Activated CD4-positive, alpha-beta T cell treated with anti-CD3 and anti-CD28 coated beads, Interleukin-2, amount 50 U/mL, for 4 hours (primary cell): ENCODE measurements at places on chromosomes 3 and 15.

DNA sequence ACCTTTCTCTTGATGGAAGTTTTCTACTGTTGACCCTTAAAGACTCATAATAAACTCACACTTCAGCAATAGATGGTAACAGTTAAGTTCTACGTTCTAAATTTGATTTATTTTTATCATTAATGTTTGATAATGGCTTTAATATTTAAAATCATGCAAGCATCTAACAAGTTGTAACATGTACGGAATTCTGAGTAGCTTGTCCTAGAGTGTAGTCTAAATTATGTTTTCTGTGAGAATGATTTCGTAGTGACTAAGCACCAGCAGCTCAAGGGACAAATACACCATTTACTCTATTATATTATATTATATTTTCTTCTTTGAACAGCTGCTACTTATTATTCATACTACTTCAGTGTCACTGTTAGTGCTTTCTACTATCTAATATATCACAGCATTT is 345.6 kb downstream of the NLGN1 start:
- no peak for DNase-seq

GRCh38 chr3:188352196-188352927 is 198.4 kb downstream of the LPP start:
- DNase-seq = no peak

GRCh38 chr15:57919754-57920153 is 145.8 kb downstream of the ALDH1A2 start:
- no peak for DNase-seq

DNA sequence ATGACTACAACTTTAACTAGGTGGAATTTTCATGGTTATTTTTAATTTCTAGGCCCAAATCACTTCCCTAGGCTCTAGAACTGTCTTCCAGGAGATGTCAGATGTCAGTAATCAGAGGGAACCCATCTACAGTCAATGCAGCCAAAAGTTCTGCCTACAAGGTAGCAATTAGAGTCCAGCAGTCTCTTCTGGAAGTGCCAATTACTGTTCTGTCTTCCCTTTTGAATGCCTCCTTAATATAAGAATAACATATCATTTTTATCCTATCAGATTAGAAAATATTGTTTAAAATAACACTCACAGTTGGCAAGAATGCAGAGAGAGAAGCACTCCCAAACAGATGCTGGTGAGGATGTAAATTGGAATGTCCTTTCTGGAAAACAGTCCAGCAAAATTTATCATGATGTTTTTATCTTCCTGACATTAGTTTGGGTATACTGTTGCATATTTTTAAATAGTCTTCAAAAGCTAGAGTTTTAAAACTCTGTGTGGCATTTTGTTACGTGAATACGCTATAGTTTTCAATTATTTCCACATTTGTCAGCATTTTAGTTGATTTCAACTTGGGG is 543.7 kb downstream of the FHIT start:
- no peak for DNase-seq

GRCh38 chr15:39947401-39948197 is 13.7 kb downstream of the EIF2AK4 start:
- no peak for DNase-seq

DNA sequence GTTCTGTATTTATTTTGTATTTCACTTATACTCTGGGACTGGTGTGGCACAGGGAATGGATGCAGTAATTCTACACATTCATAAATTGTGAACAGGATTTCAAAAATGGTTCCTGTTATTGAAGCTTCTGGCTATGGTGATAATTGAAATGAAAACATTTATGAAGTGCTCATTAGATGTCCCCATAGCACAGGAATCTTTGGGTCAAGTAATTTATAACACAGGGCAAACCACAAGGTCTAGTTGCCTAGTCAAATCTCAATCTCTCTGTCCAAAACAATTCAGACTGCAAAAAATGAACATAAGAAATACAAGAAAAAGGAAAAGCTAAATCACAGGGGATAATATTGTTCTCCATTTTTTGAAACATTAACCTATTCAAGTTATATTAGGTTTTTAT is 117.5 kb upstream of the PTPRG start:
- no peak for DNase-seq

DNA sequence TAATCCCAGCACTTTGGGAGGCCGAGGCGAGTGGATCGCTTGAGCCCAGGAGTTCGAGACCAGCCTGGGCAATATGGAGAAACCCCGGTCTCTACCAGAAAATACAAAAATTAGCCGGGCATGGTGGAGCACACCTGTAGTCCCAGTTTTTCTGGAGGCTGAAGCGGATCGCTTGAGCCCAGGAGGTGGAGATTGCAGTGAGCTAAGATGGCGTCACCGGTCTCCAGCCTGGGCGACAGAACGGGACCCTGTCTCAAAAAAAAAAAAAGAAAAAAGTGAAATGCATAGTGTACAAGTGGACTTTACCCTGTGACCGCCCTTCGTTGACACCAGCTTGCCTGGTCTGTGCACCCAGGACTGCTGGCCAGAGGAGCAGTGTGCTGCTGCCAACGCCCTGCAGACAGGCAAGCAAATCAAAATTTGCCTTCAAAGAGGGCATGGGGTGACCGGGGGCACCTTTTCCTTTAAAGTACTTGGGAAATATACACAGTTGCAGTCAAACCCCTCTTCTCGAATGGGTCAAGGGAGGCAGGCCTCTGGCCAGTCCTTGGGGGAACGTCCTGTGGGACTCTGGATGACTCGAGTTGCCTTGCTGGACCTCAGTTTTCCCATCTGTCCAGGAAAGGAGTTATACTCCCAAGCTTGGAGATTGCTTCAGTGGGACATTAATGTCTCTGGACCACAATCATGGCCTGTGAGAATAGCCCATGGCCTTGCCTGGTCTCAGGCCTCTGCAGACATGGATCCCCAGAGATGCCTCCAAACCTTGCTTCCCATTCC is 1.0 kb downstream of the XYLB start:
- no peak for DNase-seq

DNA sequence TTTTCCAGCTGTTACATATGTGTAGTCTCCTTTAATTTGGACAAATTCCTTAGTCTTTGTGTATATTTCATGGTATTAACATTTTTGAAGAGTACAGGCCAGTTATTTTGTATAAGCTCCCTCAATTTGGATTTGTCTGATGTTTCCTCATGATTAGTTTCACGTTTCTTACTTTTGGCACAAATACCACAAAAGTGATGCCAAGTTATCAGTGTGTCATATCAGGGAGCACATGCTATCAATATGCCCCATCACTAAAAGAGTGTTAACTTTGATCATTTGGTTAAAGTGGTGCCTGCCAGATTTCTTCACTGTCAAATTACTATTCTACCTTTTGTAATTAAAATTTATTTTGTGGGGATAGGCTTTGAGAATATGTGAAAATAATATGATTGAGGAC is 14.6 kb downstream of the PCNP start:
- DNase-seq = no peak

DNA sequence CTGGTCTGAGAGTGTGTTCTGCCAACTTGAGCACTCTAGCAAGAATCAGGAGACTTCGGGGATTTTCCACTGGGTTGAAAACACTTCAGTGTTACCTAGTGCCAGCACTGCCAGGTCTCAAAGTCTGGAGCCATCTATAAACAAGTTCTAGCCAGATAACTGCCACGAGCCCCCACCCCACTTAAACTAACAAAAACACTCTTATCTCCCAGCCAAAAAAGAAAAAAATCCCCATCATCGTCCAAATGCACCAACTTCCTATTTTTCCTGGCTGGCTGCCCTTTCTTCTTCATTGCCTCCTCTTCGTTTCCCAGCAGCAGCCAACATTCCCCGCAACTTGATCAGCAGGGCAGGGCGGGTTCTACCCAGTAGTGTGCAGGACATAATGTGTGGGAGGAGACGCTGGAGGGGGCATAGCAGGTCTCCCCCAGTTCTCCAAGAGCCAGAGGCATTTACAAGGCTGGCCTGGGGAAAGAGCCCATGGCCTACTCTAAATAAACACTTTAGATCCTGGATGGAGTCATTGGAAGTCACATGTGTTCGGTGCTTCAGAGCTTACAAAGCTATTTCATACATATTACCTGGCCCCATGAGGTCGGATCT is 29.5 kb downstream of the C2CD4B start:
- no peak for DNase-seq

DNA sequence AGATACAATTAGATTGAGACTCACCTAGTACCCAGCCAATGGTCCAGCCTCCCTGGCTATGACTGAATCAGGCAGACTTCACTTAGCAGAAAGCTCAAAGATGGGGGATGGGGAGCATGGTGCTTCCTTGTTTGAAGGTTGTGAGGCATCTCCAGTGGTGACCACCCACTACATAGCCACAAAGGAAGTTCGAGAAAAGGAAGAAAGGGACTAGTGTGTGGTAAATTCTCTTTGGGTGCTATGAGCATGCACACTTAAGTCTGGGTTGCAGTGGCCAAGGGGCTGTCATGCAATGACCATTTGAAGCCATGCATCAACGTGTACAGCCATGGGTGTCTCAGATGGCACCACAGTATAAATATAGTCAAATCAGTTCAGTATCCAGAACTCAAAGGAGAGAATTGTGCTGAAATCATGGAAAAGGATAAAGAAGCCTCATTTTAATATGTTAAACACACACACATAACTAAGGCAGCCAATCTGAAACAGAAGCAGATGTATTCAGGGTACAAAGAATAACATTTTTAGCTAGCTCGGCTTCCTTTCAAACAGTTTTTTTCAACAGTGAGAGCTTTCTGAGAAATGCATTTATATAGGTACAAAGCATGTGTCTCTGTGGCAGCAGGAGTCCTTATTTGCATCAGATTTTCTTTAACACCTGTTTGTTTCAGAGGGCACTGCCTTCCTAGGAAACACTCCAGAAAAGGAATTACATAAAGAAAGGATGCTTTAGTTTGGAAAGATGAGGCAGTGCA is 275.5 kb downstream of the GAP43 start:
- DNase-seq = no peak

DNA sequence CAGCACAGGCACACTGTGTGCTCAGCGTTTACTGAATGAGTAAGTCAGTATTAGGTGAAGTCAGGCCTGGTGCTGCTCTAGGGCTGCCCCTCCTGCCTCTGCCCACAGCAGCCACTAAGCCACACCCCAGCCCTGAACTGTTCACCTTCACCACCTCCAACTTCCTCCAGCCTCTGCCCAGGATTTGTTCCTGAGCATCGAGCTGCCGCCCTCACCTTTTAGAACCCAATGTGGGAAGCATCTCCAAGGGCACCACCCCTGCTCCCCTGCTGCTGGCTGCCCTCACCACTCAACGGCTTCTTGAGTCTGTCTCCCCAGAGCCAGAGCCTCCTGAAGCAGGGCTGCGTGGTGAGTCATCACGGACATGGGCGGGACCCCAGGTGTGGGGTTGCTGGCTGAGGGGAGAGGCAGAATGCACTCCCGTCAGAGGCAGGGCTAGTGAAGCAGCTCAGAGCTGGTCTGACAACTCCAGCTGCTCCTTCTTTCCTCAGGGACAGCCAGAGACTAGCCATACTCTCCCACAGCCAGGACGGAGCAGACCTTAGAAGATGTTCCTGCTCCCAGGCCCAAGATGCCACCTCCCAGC is 5.8 kb downstream of the HYAL2 start:
- peak; percentile 73 for DNase-seq

DNA sequence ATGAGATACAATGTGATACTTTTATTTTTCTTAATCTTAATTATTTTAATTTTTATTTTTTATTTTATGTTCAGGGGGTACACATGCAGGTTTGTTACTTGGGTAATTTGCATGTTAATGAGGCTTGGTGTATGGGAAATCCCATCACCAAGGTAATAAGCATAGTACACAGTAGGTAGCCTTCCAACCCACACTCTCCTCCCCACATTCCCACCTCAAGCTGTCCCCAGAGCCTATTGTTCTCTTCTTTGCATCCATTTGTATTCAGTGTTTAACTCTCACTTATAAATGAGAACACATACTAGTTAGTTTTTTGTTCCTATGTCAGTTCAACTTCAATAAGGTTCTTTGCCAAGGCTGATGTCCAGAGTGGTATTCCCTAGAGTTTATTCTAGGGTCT is 1375.4 kb downstream of the NSUN3 start:
- no peak for DNase-seq

- DNase-seq = no peak
Measured at GRCh38 chr3:105222568-105223093, 144.1 kb upstream of the ALCAM start.

- no peak for DNase-seq
Measured at GRCh38 chr3:38227989-38228388, 37.6 kb upstream of the SLC22A13 start.

GRCh38 chr15:49875392-49875791 is 243.6 kb downstream of the ATP8B4 start:
- DNase-seq = no peak

- peak; percentile 17 for DNase-seq
Measured at GRCh38 chr3:128787256-128788253, 61.6 kb downstream of the RAB7A start.

DNA sequence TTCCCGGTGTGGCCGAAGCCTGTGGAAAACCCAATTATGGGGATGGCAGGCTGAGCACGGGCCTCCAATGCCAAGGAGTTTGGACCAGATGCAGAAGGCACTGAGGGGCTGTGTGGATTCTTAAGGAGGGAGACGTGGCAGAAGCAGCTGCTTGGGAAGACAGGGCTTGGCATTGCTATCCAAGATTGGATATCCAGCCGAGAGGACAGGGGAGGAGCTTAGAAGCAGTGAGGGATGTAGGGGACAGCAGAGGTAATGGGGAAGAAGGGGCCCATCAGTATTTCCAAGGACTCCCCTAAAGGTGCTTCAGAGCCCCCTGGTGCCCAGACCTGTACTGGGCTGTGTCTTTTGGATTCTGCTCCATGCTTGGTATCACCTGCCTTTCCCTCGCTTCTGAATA is 112.8 kb upstream of the TLE3 start:
- no peak for DNase-seq
